ENCODE measurements at places on chromosomes 12 and 14. TPM values are rescaled to one million over a fixed set of nuclear protein-coding genes. Genes with fewer than 3 reads are reported as not detected.

SMARCC2 gene
- total RNA-seq, result 110 TPM

CLEC2A gene
- total RNA-seq, result not detected

GAS2L3 gene
- 150 TPM for total RNA-seq

NIN gene
- total RNA-seq, result 24.1 TPM

CDH24 gene
- 3.9 TPM for total RNA-seq

CKAP4 gene
- 29.9 TPM for total RNA-seq

GSC gene
- 2.1 TPM for total RNA-seq

NDUFA12 gene
- 59.6 TPM for total RNA-seq

MGP gene
- 511 TPM for total RNA-seq

PTPN21 gene
- 35.5 TPM for total RNA-seq

PDZRN4 gene
- 177 TPM for total RNA-seq

MYL6B gene
- total RNA-seq, result 43.5 TPM

KERA gene
- total RNA-seq, result not detected

SIX6 gene
- total RNA-seq, result not detected

TPH2 gene
- total RNA-seq, result not detected

NGB gene
- total RNA-seq, result not detected

SRRM4 gene
- not detected for total RNA-seq

VWF gene
- 82.7 TPM for total RNA-seq

TAS2R10 gene
- 1.5 TPM for total RNA-seq

LTA4H gene
- total RNA-seq, result 46.9 TPM

ACOT6 gene
- total RNA-seq, result 0.39 TPM

TAS2R20 gene
- total RNA-seq, result 8.4 TPM

KLRC1 gene
- total RNA-seq, result not detected

L2HGDH gene
- total RNA-seq, result 3.6 TPM

LHX5 gene
- not detected for total RNA-seq

MIP gene
- total RNA-seq, result not detected

OR6C2 gene
- not detected for total RNA-seq

PRH2 gene
- 14.4 TPM for total RNA-seq

ARHGEF25 gene
- 57.0 TPM for total RNA-seq
